Osteoblast (primary cell): ENCODE measurements at places on chromosomes 7 and 10. TPM values are rescaled to one million over a fixed set of nuclear protein-coding genes. Genes with fewer than 3 reads are reported as not detected.

GRCh38 chr7:71900556-71900955, 511.6 kb downstream of the CALN1 start:
- DNase-seq: peak; percentile 47

GRCh38 chr7:130441408-130441869, 623 bp upstream of the CEP41 start:
- no peak for DNase-seq

DNA sequence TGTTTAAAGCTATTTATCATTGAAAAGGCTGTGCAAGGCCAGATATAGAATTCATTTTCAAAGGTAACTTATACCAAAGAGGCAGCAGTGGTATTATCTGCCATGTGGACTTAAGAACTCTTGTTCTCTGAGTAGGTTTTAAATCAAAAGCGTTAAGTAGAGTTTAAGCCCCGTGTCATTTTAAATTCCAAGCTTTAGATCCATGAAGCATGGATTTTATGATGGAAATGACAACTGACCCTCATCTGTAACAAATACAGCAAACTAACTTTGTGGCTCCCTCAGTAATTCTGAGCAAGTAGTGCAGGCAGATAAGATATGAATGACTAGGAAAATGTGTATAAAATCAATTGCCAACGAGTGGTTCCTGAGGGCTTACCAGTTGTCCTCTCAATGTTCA, 247.0 kb downstream of the WDR11 start:
- DNase-seq: no peak

GRCh38 chr7:47103498-47104205, 478.3 kb downstream of the TNS3 start:
- DNase-seq: no peak

- no peak for DNase-seq
Observed at GRCh38 chr10:98676895-98677294, 230.2 kb upstream of the HPS1 start.

The CLDN4 gene
- total RNA-seq: 0.36 and 0.59 TPM in 2 replicates

The WDFY4 gene
- total RNA-seq: under 0.01 and 0.36 TPM in 2 replicates
